ENCODE measurements at places on chromosomes 5 and 9.
A peak's percentile ranks its signal among the peaks of the same experiment; 100 is the strongest.

DNA sequence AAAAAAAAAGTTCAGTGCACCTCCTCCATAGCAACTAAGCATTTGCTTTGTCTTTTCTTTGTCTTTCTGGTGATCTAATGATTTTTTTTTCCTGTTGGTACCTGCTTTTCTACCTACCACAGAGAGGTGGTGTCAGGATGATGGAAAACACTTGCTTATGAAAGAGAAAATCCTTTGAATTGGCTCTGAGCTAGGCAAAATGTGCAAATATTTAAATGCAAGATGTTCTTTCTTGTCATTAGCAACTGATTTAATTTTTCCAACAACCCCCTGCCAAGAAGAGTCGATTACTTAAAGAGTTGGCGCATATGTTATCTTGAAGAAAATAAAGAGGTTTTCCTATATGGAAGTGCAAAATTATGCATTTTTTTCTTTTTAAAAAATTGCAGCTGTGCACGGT lies 37.7 kb downstream of the TNC start:
- DNase-seq, result no peak

DNA sequence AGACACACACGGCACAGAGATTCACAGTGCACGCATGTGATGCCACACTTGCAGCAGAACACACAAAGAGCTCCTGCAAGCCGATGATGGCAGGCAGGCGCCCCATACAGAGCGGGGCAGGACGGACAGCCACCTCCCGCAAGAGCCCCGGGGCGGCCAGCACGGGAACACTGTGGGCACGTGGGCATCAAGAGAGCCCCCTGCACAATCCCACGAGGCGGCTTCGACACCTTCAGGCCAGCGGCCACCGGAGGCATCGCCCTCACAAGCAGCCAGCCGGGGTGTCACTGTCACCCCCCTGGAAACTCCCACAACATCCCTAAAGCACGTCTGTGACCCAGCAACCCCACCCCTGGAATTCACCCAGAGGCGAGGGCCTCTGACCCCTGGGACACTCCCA lies 17.9 kb downstream of the TERT start:
- DNase-seq, result no peak

GRCh38 chr5:10792336-10792735 lies 31.3 kb upstream of the DAP start:
- DNase-seq, result no peak

- DNase-seq, result no peak
Observed at GRCh38 chr5:66966439-66966838, 230.2 kb downstream of the CD180 start.

DNA sequence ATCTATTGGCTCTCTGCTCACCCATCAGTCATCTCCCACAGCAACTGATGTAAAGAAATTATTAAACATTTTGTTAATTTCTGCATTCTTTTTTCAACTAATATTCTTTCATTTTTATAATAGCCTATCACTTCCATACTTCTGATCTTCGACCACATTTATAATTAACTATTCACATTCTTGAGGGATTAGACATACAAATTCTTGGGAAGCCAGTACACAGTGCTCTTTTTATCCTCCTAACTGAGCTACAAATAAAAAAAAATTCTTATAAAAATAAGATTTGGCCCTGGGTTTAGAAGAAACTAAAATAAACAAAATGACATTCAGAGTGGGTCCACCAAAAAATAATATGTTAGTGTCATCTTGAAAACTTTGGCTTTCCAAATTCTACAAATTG lies 103.7 kb upstream of the ITGA1 start:
- no peak for DNase-seq

DNA sequence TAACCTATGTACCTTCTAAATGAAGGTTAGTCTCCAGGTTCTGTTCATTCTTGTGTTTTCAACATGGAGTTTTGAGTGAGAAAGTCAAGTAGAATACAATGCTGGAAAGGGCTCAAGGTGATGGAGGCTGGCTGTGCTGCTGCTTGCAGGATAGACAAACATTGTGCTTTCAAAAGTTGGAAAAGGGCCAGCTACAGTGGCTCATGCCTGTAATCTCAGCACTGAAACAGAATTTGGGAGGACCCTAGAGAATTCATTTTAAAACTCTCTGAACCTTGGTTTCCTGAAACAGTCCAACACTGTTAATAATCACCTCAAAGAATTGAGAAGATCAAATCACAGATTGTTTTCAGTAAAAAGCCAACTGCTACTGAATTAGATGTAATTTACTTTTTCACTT lies 15.4 kb upstream of the IARS1 start:
- DNase-seq, result no peak

GRCh38 chr9:16787724-16788123 lies 82.7 kb downstream of the BNC2 start:
- no peak for DNase-seq

GRCh38 chr5:119678351-119679028 lies 49.1 kb downstream of the FAM170A start:
- DNase-seq, result no peak

- DNase-seq, result peak; percentile 17
Observed at GRCh38 chr5:169581580-169582227, 1.9 kb upstream of the SPDL1 start.

- no peak for DNase-seq
Observed at GRCh38 chr5:103532086-103532734, 30.4 kb downstream of the NUDT12 start.

GRCh38 chr5:42718591-42718990 lies 38.0 kb upstream of the CCDC152 start:
- no peak for DNase-seq

DNA sequence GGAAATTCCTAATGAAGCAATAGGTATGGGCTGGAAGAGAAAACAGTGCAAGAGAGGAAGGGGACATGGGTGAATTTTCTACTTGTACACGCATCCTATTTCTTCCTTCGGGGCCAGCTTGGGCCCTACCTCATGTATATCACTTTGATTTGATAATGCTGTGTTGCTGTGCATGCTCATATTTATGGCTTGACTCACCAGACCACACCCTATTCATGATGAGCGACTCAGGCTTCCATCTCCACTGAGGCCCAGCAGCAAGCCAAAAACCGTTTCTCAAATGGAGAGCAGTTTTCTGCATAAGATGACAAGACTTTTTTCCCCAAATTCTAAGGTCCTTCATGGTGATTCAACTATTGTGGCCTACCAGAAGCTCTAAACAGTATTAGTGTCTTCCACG lies 2039.1 kb upstream of the CDH9 start:
- no peak for DNase-seq

GRCh38 chr9:110604171-110604601 lies 24.6 kb upstream of the SVEP1 start:
- no peak for DNase-seq

DNA sequence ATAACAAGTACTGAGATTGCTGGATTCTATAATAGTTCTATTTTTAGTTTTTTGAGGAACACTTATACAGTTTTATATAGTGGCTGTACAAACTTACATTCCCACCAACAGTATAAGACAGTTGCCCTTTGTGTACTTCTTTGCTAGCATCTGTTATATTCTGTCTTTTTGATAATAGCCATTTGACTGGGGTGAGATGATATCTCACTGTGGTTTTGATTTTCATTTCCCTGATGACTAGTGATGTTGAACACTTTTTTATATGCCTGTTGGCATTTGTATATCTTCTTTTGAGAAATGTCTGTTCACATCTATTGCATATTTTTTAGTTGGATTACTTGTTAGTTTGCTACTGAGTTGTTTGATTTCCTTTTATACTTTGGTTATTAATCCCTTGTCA lies 204.1 kb upstream of the SMC2 start:
- no peak for DNase-seq

DNA sequence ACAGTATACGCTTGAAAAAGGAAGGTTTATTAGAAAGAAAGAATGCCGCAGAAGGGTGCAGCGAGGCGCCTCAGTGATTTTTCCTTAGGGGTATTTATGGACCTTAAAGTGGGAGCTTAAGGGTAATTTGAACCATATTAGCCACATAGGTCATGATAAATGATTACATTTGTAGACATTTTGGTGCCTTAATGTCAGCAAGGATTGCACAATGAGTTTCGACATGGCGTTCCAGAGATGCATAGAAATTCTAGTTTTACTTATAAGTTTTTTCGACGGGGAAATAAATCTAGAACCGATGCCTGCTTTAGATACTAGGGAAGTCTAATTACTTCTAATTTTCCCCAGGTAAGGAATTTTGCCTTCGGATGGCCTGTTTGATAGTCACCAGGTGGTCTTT lies 20.7 kb upstream of the PANK3 start:
- no peak for DNase-seq

DNA sequence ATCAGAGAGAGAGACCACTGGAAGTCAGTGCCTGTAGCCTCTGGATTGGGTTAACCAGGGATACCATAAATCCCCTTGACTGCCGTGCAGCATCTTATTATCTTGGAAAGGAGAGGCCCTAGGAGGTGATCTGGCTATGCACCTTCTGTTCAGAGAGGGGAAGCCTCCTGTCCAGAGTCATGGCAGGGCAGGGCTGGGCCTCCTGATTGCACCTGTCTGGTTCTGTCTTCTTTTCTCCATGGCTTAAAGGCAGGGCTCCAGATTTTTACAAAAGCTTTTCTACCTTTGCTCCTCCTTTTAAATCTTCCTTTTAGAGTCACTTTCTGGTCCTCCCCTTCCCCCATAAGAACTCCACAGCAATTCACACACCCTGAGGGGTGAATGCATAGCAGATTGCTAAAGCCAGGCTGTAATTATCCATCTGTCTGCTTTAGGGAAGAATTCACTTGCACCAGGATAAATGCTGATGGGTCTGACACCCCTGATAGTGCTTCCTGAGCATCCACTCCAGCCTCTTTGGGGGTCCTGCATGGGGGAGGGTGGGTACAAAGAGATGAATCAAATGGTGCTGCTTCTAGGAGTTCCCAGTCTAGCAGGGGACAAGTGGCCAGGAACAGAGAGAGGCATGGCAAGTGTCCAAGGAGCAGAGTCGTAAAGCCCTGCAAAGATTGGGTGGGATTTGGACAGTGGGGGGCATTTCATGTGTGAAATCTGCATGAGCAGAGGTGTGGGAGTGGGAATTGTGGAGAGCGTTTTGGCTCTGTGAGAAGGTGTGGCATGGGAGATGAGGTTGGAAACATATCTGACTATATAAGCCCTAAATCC lies 141.3 kb upstream of the ALDH1B1 start:
- no peak for DNase-seq

DNA sequence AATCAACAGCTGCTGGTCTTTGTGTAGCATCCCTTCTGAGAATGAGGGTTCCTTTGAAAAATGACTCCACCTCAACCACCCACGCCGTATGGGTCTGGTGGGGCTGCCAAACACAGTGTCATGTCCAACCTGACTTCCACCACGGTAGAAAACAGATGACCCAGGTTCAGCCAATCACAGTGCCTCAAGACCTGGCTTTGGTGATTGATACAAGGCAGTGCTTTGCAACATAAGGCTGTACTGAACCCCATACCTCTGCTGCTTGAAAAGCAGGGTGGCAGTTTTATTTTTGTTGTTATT lies 11.5 kb upstream of the TGFBR1 start:
- DNase-seq, result no peak

GRCh38 chr9:131747352-131747751 lies 7.5 kb upstream of the RAPGEF1 start:
- DNase-seq, result no peak

GRCh38 chr5:93300309-93300923 lies 280.6 kb downstream of the NR2F1-AS1 start:
- no peak for DNase-seq

- DNase-seq, result no peak
Observed at GRCh38 chr5:33832404-33833236, 59.2 kb downstream of the ADAMTS12 start.

DNA sequence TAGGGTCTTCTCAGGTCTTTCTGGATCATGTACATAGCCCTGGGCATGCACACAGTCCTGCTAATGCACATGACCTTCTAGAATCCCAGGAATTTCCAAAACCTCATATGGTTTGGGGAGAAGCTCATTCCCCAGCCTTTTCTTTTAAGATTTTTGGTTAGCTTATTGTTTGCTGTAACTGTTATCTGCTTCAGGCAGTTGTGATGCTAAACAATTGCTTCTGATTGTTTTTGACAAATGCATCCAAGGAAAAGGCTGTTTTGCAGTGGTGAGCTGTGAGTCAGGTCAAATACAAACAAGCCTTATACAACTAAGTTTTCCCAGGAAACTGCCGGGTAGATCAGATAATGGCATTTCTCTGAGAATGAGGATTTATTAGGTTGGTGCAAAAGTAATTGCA lies 32.7 kb downstream of the SMC5 start:
- no peak for DNase-seq

GRCh38 chr5:59275510-59276324 lies 617.8 kb downstream of the PDE4D start:
- DNase-seq, result no peak

- DNase-seq, result no peak
Observed at GRCh38 chr9:94606646-94607422, 13.2 kb upstream of the FBP2 start.
